GM23248 (cell line): ENCODE measurements at places on chromosomes 4 and X. TPM values are rescaled to one million over a fixed set of nuclear protein-coding genes. Genes with fewer than 3 reads are reported as not detected.
A peak's percentile ranks its signal among the peaks of the same experiment; 100 is the strongest.

SPANXB1 gene
- not detected in 2 replicates for total RNA-seq

EBP gene
- total RNA-seq, result 17.0 and 21.1 TPM in 2 replicates

DNA sequence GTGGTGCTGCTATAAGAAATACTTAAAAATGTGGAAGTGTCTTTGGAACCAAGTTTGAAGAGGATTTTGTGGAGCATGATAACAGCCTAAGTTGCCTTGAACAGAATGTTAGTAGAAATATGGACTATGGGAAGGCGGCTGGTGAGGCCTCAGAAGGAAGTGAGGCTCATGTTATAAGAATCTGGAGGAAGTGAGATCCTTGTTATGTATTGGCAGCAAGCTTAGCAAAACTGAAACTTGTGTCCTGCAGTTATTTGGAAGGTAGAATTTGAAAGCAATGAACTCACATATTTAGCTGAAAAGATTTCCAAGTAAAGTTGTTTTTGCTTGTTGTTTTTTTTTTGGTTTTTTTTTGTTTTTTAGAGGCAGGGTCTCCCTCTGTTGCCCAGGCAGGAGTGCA lies 13.6 kb upstream of the MED14 start:
- DNase-seq, result no peak

GRCh38 chr4:83179205-83179604 lies 64.7 kb upstream of the PLAC8 start:
- no peak for DNase-seq

- peak; percentile 97 for DNase-seq
Measured at GRCh38 chr4:158121161-158121579, 51.7 kb downstream of the GASK1B start.

- peak; percentile 67 for DNase-seq
Measured at GRCh38 chr4:158129694-158130093, 43.1 kb downstream of the GASK1B start.

GRCh38 chr4:90486346-90486745 lies 359.2 kb downstream of the CCSER1 start:
- no peak for DNase-seq

DNA sequence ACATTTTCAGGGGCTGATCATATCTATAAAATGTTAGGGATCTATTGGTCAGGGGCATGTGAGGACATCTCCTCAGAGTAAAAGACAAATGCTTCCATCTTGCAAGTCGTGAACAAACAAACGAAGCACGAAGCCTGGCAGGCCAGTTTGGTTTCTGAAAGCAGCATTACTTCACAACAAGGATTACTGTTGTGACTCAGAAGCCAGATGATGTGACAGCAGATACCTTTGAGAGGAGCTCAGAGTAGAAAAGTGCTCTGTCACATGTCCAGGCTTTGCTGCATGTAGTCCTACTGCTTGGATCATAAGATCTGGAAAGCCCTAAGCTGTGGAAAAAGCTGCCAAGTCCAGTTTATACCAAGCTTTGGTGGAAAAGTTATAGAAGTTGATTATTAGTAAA lies 1827.2 kb downstream of the ARAP2 start:
- peak; percentile 33 for DNase-seq

AMBN gene
- not detected in 2 replicates for total RNA-seq

DNA sequence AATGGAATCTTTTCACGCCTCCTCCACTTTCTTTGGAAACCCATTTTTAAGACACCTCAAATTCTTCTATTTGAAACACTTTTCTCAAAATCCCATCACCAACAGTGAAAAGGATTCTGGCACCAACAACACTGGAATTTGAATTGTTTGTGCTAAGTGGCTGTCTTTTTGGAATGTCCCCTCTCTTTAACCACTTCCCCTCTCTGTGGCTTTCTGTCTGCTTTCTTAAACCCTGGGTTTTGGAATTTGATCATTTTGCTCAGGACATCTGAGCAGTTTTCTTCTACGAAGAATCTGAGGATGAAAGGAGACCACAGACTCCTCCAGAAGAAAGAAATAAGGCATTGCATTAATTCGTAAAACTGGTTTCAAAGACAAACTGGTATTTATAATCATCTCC lies 89.0 kb downstream of the MXRA5 start:
- no peak for DNase-seq

DNA sequence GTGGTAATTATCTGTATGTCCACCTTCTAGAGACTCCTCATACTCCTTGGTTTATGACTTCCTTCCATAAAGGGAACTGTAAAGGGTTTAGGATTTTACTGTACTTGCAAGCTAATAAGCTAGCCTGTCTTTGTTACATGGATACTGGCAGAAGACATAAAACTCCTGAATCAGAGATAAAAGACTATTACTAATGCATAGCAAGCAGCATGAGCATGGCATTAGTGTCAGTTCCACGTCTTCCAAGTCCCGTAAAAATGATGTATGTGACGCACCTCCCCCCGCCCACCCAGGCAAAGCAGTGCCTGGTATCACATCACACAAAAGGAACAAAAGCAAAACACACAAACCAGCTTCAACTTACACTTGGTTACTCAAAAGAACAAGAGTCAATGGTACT lies 71.0 kb downstream of the SLC10A6 start:
- no peak for DNase-seq

DNA sequence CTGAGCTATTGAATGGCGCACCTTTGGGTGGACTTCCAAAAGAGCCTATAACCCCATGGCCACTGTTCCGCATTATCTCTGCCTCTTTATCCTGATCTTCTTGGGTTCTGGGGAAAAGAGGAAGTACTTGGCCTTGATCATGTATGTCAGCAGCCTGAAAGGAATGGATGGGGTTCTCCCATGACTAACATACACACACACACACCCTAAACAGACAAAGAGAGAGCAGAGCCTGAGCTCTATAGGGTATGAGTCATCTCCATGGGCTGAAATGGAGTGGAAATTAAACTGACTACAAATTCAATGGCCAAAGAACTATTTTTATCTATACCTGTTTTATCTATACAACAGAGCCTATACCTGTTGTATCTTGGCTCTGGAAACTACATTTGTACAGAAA lies 141.5 kb upstream of the MTMR8 start:
- no peak for DNase-seq

- DNase-seq, result no peak
Measured at GRCh38 chr4:117264072-117264471, 178.7 kb upstream of the TRAM1L1 start.

DNA sequence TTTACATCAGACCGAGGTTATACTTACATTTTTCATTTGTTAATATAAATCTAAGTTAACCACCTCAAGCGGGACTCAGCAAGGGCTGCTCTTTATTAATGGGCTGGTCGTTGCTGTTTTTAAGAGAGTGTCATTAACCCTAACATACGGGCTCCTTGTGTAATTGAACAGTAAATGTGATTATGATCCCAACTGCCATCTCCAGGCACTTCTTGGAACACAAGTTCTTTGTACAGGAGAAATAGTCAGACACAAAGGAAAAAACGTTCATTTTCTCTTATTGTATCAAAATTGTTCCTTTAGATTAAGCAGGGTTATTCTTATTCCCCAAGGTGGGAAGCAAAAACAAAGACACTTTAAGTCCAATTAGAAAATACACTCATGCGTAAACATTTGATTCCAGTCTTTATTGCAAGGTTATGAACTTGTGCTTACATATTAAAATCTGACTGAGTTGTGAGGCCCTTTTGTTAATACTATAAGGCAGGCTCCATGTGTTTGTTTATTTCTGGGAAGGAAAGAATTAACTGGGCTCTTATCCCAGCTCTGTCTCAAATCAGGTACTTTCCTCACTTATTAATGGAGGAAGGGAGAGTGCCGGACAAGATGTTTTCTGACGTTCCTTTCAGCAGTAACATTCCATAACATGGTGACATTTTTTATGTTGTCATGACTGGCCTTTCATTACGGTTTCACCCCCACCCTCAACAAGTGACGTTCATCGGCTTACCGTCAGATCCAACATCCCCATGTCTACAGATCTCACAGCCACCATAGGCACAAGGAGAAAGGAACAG lies 95.9 kb downstream of the RASL11B start:
- no peak for DNase-seq

QRFPR gene
- not detected in 2 replicates for total RNA-seq

DNA sequence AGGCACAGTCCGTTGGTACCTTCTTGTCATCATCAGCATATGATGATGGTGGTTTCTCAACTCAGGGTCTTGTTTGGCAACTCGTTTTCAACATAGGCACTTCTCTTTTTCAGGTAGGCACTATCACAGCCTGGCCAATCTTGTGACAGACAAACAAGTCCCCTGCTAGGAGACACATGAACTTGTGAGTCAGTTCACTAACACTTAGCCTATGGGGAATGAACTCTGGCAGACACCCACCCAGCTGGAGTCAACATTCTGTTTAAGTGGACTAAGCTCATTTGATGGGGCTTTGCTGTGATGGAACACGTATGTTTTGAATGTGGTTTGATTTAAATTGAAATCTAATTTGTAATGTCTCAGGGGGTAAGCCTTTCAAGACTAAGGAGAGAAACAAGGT lies 100.7 kb upstream of the MAMLD1 start:
- DNase-seq, result no peak

- no peak for DNase-seq
Measured at GRCh38 chr4:79980448-79980847, 92.6 kb downstream of the ANTXR2 start.

DNA sequence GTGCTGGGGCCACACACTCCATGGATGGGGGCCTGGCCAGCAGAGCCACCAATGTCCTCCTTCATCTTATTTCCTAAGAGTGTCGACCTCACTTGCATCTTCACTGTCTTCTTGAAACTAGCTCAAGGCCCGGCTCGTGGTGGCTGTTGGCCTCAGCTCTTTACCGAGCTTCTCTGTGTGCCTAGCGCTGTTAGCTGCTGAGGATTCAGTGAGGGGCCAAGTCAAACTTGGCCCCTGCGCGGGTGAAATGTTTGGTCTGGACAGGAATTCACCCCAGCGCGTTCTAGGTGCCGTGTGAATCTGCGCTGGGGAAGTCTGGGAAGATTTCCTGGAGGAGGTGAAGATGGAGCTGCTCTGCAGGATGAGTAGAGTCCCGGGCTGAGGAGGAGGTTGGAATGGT lies 8.5 kb downstream of the SORCS2 start:
- no peak for DNase-seq

POU3F4 gene
- total RNA-seq, result not detected in 2 replicates

SPANXC gene
- total RNA-seq, result not detected in 2 replicates

DNA sequence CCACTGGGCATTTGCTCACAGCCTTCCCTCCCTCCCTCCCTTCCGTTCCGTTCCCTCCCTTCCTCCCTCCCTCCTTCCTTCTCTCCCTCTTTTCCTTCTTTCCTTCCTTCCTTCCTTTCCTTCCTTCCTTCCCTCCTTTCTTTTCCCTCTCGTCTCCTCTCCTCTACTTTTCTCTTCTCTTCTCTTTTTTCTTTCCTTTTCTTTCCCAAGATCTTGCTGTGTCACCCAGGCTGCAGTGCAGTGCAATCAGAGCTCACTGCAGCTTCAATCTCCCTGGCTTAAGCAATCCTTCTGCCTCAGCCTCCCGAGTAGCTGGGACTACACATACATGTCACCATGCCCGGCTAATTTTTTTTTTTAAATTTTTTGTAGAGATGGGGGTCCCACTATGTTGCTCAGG lies 26.7 kb upstream of the ING2 start:
- peak; percentile 34 for DNase-seq

- no peak for DNase-seq
Measured at GRCh38 chrX:146451136-146451535, 358.4 kb upstream of the CXorf51B start.

SPANXN3 gene
- not detected in 2 replicates for total RNA-seq

DNA sequence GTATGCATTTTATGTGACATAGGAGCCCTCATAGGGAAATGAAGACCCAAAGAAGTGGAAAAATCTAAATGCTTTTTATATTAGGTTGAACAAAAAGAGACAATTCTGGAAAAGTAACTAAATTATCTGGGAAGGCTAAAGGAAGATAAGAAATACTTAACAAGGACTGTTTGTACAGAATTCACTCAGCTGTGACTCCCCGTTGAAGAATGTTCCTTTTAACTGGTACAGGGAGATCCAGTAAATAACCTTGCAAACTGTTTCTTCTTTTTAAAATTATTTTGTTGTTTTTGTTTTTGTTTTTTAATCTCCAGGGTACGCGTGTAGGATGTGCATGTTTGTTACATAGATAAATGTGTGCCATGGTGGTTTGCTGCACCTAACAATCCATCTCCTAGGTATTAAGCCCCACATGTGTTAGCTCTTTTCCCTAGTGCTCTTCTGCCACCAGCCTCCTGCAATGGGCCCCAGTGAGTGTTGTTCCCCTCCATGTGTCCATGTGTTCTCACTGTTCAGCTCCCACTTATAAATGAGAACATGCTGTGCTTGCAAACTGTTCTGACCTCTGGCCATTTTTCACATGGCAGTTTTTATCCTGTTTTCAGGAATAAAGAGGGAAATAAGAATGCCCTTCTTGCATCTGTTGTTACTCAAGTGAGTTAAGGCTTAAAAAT lies 81.7 kb downstream of the PWWP3B start:
- DNase-seq, result no peak

PCSK1N gene
- total RNA-seq, result 0.89 and 3.1 TPM in 2 replicates

RAB28 gene
- total RNA-seq, result 16.4 and 18.9 TPM in 2 replicates

FMR1NB gene
- total RNA-seq, result not detected in 2 replicates
